ENCODE measurements at places on chromosomes 6 and 20.

DNA sequence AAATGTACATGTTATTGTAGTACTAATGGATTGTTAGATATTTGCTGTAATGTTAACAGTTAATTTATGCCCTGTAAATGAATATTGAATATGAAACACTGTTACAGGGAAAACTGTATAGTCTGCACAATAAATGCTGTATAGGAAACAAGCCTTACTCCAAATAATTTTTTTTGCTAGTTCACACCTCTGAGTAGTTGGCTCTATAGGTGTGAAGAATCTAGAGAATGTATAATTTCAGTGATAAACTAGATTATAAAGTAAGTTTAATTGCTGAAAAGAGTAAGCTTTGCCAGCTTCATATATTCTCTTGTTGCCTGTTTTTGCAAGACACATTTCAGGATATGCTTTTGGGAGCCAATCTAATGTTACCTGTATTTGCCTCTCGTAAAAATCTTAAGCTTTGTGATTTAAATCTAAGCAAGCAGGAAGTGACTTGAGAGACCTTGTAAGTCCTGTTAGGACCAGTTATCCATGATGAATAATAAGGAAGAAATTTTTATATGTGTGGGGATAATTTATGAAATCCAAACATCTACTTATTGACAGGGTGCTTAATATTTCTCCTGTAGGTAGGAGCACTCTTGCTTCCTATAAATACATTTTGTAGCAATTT is 232.4 kb downstream of the ZFAND3 start:
- no peak for DNase-seq

GRCh38 chr6:110233770-110234374 is 53.6 kb downstream of the CDC40 start:
- no peak for DNase-seq

DNA sequence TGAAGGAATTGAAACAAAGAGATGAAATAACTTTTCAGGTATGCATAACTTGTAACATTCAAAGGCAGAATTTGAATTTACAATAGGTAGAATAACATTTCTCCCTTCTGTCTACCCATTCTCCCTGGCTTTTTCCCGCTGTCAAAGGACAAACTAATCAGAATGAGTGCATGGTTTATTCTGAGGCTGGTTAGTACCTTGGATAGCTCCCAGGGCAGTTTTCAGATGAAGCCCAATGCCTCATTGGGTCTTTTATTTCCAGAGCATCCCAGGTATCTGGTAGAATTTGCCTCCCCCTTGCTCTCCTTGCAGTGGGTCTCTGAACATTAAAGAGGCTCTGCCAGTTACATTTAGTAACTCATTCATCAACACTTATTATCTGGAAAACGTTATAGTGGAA is 665.5 kb downstream of the BCKDHB start:
- DNase-seq, result no peak

- no peak for DNase-seq
These were observed 1.5 kb downstream of the TFAP2B start for GRCh38 chr6:50819904-50820868.

DNA sequence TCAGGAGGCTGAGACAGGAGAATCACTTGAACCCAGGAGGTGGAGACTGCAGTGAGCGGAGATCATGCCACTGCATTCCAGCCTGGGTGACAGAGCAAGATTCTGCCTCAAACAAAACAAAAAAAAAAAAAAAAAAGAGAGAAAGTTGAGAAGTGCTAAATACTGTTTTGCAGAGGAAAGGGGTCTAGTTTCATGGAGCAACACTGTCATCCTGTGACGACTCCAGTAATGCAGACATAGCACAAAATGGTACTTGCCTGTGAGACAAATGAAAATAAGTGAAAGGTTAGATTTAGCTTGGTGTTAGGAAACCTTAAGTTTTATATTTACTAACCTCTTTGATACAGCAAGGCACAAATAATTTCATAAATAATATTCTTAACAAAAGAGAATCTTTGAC is 29.7 kb downstream of the CEP162 start:
- no peak for DNase-seq

- DNase-seq, result no peak
These were observed 117.0 kb downstream of the MAP3K7 start for GRCh38 chr6:90469906-90470305.

DNA sequence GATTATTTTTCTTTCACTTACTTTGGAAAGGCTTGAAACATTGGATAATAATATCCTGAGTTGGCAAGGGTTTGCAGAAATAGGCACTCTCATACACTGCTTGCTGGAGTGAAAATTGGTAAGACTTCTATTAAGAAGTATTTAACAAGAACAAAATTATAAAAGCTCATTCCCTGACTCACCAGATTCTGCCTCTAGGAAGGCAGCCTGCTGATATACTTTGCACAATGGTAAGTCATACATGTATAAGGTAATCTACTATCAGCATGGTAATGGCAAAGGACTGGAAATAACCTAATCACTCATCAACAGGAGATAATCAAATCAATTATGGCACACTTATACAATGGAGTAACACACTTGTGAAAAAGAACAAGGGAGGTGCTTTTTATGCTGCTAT is 85.8 kb downstream of the PLCG1 start:
- DNase-seq, result no peak

DNA sequence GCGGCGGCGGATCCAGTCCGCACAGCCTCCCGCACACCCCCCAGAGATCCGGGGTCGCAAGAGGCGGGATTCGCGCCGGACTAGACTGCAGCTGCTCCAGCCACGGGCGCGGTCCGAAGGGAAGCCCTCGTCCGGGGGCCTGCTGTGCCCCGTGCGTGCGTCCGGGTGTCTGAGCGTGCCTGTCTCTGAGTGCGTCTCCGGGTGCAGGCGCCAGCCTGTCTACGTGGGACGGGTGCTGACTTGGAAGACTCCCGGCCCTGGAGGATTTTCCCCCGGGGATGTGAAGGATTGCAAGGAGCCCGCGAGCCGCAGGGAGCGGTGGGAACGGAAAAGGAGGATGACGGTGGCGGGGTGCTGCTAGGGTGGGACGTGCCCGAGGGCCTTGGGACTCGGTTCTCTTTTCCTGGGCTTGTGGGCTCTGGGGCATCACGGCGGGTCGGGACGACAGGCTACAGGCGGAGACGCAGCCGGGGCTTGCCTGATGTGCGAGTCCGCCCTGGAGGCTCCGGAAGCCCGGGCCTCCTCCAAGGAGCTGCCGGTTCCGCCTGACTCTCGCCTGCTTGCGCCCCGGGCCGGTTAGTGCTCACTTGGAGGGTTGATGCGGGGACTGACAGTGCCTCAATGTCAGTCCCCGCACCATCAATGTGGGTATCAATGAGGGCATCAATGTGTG is 5.7 kb downstream of the MAFB start:
- DNase-seq, result no peak

DNA sequence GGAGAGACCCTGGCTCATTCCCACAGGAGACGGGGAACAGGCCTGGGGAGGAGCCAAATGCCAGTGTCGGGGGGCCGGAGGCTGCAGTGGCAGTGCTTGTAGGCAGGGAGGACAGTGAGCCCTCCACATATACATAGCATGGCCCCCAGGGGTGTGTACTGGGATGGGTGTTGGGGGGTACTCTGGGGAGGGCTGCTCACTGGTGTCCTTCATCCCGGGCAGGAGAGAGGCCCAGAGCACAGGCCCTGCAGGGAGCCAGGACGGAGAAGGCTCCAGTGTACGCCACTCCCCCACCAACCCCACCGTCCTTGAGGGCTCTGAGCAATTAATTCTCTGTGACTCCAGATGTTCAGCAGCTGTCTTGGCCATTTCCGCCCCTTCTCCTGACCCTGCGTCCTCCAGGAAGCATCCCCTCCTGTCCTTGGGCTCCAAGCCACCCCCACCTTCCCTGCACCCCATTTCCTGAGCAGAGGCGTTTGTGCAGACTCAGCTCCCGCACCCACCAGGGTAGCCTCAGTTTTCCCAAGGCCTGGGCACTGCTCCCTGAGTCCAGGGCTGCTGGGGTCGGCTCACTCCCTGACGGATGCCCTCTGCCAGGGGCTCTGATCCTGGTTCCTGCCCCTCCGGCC is 3.4 kb upstream of the ABHD16B start:
- DNase-seq, result no peak

DNA sequence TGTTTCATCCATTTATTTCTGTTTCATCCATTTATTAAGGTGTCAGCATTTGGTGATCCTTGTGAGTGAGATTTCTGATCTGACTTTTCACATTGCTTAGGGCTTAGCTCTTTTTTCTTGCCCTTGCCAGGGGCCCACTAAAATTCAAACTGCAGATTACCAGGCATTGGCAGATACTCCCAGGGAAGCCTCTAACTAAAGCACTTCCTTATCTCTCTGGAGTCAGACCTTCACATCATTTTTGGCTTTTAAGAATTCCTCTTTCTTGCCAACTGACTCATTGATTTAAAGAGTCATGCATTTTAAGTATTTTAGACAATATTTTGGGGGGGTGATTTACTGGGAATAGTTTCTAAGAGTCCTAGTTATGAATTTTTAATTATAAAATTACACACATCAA is 2.6 kb upstream of the WFDC8 start:
- DNase-seq, result no peak

GRCh38 chr6:42007286-42008137 is 42.8 kb upstream of the TAF8 start:
- DNase-seq, result no peak

DNA sequence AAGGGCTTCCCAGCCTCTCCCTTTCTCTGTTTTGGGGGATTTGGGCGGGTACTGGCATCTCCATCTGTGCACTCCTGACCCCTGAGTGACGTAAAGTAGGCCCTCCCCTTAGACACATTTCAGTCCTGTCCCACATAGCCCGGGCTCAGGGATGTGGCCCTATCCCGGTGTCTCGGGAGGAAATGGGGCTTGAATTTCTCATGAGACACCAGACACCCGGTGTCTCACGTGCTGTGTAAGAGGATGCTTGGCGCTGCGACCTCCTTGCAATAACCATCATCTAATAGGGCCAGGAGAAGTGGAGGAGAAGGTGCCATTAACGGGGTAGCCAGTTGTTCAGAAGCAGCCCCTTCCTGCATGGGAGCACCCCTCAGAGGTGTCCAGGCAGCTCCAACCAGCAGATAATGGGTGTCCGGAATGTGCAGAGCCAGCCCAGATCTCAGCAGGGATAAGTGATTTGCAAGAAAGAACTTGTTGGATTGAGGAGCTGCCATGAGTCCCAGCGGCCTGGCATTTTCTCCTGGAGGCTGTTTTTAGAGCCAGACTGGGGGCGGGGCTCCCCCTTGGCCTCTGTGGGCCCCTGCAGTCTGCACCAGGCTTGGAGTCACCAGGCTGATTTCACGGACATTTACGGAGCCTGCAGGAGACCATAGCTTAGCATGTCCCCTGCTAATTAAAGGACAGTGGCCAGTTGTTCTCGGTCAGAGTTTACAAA is 372.0 kb downstream of the PREX1 start:
- DNase-seq, result no peak

DNA sequence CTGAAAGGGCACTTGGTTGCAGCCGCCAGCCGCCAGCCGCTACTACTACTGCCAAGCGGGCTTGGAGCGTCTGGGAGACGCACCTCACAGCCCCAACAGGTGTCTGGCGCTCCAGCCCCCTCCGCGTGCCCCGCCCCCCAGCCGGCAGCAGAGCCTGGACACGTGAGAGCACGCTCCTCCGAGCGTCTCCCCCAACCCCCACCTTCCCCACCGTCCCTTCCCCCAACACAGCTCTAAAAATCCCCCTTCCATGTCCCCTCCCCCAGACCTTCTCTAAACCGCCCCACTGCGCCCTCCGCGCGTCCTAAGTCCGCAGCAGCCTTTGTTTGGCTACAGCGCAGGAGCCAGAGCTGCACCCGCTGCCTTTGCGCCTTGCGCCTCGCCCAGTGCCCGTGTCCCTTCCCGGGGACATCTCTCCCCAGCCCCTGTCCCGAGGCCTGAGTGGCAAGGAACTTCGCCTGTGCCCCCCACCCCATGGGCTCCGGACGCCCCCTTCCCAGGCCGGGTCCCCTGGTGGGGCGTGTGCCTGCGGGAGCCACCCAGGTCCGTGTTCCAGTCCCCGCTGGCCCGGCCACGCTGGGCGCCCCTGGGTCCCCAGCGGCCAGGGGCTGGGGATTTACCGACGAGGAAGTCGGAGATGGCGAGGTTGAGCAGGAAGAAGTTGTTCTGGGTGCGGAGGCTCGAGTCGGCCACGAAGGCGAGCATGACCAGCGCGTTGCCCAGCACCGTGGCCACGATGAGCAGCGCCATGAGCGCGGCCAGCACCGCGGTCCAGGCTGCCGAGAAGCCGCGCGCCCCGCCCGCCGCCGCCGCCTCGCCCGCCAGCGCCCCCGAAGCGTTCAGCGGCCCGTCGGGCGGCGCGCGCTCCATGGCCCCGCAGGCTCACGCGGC is 732 bp downstream of the HRH3 start:
- DNase-seq, result no peak

DNA sequence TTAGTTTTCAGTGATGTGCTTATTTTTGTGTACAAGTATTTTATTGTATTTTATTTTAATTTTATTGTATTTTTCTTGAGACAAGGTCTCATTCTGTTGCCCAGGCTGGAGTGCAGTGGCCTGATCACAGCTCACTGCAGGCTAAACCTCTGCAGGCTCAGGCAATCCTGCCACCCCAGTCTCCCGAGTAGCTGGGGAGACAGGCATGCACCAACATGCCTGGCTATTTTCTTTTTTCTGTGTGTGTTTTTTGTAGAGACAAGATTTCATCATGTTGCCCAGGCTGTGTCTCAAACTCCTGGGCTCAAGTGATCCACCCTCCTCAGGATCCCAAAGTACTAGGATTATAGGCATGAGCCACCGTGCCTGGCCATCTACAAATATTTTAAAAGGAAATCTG is 146.3 kb downstream of the MANEA start:
- no peak for DNase-seq

DNA sequence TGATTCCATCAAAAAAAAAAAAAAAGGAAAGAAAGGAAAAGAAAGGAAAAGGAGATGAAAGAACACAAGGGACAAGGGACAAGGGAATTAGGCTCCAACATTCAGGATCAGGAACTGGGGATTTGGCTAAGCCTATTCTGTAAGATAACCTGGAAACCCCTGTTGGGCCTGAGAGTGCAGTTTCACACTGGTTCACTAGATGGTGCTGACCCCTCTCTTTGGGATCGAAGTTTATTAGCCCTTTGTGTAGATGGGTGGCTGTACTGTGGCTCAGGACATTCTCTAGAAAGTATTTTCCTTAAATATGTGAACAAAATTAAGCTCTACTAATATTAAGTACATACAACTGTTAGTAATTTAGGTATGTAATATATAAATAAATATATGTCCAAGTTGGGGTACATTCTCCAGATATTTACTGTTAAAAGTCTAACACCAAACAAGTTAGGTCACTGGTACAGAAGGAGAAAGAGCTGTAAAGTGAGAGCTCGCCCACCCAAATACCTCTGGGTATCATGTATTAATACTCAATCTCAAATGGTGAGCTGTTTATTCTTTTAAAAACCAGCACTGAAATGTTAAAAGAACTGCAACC is 6.3 kb downstream of the OR2A4 start:
- no peak for DNase-seq

GRCh38 chr20:49583669-49584417 is 15.9 kb upstream of the PTGIS start:
- no peak for DNase-seq

DNA sequence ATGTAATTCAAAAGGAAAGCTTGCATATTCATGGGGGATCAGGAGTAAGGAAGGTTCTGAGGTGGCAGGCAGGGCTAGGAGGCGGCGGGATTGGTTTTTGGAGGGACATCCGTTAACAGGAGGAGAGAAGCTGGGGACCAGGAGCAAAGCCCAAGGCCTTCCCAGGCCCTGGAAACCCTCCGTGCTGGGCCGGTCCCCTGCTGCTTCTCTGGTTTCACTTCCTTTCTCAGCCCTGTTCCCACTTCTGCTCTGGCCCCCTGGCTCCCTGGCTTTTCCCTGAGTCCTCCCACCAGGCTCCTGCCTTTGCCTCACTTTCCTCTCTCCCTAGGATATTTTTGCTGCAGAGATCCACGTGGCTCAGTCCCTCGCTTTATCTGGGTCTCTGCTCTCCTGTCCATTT is 26.4 kb upstream of the SALL4 start:
- no peak for DNase-seq

GRCh38 chr20:3696200-3696599 is 14.4 kb upstream of the ADAM33 start:
- no peak for DNase-seq

Measured in stimulated activated CD8-positive, alpha-beta memory T cell treated with anti-CD3 and anti-CD28 coated beads, Interleukin-4, amount 100 ng/mL, for 1 hour (primary cell).